AG09309 (cell line): ENCODE measurements at places on chromosomes 2 and 18.

- no peak for DNase-seq
These were observed 52.7 kb downstream of the TET3 start for GRCh38 chr2:74037379-74037860.

GRCh38 chr2:21229302-21229701 is 105.5 kb downstream of the TDRD15 start:
- no peak for DNase-seq

- DNase-seq = no peak
These were observed 164.9 kb downstream of the BABAM2 start for GRCh38 chr2:28055325-28055970.

DNA sequence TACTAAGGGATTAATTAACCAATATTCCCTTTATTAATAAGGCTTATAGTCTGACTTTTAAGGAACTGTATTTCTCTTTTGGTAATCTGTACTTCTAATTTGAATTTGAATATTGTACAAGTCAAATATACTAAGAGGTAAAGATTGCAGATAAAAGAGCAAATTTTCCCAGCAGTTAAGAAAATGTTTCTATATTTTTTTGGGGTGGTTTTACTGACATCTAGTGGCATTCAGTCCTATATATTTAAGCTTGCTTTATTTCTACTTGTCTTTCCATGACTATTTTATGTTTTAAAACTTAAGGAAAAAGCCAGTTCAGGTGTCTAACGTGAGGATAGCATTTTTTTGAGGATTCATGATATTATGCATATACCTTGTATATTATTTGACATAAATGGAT is 41.6 kb downstream of the TDRD15 start:
- DNase-seq = no peak

DNA sequence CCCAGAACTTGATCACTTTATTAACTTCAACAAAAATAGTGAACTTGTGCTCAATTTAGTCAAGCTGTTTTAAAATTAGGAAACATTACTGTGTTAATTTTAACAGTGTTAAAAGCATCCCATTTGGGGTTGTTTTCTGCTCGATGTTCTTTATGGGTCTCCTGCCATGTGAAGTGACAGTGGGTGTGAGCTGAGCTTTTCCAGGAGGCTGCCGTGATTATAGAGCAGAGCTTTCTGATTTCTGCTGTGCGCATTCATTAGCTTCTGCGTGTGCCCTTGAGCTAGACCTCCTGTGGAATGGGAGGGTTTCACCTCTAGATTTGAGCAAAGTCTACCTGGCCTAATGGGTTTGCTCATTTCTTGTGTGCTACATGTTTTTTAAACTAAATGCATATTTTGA is 121.5 kb downstream of the WDSUB1 start:
- no peak for DNase-seq

- DNase-seq = no peak
These were observed 11.4 kb downstream of the CUL3 start for GRCh38 chr2:224573724-224574123.

GRCh38 chr2:107281637-107282036 is 395.7 kb upstream of the ST6GAL2 start:
- no peak for DNase-seq

- no peak for DNase-seq
These were observed 16.4 kb upstream of the NFU1 start for GRCh38 chr2:69453475-69454129.

DNA sequence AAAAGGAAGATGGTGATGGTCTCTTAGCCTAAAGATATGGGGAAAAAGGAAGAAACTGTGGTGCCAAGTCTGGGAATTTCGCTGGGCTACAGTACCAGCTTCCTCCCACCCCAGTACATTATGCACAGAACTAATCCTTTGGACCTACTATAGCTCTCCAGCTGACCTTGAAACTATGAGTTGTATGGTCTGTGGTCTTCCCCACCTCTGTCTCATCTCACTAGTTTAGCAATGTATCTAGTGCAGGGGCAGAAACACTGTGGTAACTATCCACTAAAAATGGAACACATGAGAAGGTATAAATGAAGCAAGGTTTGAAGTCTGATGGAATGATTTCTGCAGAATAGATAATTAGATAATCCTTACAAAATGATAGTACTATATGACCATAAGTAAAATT is 190.4 kb upstream of the CCDC150 start:
- DNase-seq = no peak

DNA sequence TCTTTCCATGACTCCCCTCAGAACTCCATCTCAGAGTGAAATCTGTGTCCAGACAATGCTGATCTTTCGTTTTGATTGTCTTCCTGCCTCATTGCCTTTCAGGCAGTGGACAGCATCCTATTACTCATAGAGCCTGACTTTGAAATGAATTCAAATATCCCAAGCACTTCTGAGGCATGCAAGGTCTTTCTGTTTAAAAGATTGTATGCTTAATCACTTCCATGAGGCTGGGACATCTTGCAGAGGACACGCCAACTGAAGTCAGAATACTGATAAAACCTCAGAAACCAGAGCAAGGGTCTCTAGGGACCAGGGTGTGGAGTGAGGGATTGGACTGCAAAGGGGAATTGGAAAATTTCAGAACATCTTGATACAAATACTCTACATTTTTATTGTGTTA is 836.5 kb upstream of the ID2 start:
- DNase-seq = peak; percentile 62

DNA sequence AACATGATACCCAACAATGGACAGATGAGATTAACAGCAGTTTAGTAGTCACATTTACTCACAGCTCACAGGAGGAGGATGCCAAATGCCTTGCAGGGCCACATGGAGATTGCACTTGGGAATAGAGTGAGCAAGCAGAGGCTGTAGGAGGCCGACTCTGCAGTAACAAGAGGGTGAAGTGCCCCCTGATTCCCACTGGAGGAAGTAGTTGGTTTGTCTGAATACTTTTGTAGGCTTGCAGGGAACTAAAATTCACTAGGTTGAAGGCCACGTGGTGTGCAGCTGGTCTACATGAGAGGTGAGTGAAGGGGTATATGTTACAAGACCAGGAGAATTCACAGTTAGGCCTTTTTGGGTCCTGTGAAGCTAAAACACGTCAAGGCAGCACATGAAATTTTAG is 419.3 kb upstream of the TNP1 start:
- no peak for DNase-seq

DNA sequence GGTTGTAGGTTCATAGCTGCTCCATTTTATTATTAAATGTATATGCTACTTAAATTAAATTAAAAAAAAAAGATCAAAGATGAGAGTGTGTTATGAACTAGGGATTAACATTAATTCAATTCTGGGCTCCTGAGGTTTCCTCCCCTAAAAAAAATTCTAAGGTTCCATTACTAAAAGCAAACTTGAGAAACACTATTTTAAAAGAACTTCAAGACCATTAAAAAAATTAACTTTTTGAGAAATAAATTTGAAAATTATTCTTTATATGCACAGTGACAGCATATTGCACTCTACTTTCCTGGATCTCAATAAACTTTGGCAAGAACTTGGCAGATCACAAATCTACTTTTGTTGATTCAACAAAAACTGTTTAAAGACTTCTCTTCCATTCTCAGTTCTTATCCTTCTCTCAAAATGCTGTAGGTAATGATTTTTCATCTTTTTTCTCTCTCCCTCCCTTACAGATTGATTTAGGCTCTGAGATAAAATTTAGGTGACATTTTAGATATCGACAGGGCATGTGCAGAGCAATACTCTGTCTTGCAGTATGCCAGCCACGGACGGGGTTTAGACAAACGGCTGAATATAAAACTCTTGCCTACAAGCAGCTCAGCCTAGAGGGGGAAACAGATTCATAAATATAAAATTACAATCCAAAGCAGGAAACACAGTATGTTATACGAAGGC is 592 bp upstream of the MARS2 start:
- DNase-seq = no peak

DNA sequence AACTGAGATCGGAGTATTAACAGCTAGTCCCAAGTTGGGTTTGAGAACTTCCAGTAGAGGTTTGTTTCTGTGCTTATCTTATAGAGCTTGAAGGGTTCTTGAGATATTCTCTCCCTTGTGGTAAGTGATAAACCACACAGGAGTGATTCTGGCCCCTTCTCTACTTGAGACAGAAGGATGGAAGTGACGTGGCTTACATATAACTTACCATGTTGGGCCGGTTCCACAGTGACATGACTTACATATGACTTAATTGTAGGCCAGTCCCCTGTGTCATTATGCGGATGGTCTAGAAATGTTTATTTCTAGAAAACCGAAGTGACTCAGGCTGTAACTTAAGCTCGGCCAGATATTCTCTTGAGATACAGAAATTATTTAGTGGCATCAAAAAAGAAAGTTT is 62.7 kb downstream of the TRAPPC12 start:
- no peak for DNase-seq

GRCh38 chr2:217573571-217573970 is 429.2 kb downstream of the TNS1 start:
- no peak for DNase-seq

DNA sequence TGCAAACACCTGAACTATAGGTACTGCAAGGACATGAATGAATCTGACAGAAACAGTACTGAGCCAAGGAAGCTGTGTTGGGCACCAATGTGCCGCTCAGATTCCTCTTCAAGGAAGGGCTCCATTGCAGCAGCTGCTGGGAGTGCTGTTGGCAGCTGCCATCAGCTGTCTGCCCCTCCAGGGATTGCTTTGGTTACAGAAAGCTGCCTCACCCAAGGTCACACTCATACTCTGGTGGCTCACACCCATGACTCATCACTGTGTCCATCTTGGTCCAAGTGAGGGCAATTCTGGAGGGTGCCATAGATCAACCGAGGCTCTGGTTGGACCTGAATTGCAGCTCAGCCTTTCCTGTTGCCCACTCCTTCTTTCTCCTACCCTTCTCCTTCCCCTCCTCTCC is 24.4 kb upstream of the TRPM8 start:
- DNase-seq = no peak

- no peak for DNase-seq
These were observed 239.2 kb downstream of the CMPK2 start for GRCh38 chr2:6626401-6627012.

- DNase-seq = no peak
These were observed 264.4 kb downstream of the AFF3 start for GRCh38 chr2:99877963-99878362.

DNA sequence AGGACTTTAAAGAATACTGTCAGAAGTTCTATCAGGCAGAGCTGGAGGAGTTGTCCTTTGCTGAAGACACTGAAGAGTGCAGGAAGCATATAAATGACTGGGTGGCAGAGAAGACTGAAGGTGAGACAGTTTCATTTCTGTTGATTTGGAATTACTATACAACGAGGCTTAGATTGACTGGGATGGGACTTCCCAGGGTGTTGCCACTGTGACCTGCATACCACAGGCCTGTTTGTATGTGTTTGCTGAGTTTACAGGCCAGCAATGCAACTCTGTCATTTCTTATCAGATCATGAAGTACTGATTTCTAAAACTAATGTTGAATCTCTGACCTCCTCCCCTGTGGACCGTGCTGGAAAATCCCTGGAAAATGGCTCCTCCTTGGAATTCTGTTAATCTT is 11.8 kb downstream of the SERPINB8 start:
- no peak for DNase-seq

DNA sequence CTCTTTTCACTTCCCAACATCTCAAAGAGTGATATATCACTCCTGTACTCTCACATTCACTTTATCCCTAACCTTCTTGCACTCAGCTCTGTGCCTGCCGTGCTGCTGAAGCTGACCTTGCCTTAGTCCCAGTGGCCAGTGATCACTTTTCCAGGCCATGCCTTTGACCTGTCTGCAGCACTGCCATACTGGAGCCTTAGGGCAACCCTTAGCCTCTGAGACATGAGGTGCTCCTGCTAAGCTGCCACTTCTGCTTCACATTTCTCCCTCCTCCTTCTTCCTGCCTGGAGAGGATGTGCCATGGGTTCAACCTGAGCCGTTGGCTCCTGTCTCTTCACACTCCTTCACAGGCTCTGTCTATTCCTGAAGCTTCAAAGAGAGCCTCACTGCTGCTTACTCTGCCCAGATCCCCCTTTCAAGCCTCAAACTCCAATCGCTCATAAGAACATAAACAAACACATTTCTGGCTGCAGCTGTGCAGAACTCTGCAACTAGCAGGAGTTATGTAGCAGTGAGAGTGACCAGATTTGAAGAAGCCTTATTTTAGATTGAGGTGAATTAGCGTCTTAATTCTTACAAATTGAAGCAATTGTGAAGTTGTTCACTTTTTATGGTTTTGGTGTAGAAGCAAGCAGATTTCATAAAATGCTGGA is 716.2 kb upstream of the FANCL start:
- no peak for DNase-seq

GRCh38 chr18:57940166-57940660 is 103.8 kb upstream of the NEDD4L start:
- no peak for DNase-seq

GRCh38 chr18:809985-810642 is 1.9 kb downstream of the YES1 start:
- no peak for DNase-seq

GRCh38 chr2:36459725-36460137 is 104.2 kb downstream of the CRIM1 start:
- DNase-seq = no peak

- DNase-seq = no peak
These were observed 297.6 kb downstream of the TMX3 start for GRCh38 chr18:68417166-68417799.
